Hematopoietic multipotent progenitor cell treated with erythropoietin and hydrocortisone succinate and interleukin-3 and kit ligand, for 15 days (in vitro differentiated cells): ENCODE measurements at places on chromosomes 11 and 22.

DNA sequence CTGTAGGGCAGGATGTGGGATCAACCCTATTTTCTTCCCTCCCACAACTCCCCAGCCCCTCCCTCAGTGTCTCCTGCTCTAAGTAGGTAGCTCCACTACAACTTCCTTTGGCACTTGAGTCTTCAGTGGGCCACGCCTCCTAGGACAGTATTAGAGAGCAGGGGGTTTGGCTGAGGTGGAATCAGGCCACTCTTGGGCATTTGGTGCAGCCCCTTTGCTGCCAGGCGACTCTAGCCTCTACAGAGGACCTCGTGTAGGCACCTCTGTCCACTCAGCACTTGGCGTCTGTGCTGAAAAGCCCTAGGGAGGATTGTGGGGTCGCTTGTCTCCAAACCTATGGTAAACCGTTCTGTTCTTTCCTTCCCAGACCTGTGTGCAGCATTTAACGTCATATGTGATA is 2.7 kb downstream of the FADD start:
- no peak for DNase-seq

DNA sequence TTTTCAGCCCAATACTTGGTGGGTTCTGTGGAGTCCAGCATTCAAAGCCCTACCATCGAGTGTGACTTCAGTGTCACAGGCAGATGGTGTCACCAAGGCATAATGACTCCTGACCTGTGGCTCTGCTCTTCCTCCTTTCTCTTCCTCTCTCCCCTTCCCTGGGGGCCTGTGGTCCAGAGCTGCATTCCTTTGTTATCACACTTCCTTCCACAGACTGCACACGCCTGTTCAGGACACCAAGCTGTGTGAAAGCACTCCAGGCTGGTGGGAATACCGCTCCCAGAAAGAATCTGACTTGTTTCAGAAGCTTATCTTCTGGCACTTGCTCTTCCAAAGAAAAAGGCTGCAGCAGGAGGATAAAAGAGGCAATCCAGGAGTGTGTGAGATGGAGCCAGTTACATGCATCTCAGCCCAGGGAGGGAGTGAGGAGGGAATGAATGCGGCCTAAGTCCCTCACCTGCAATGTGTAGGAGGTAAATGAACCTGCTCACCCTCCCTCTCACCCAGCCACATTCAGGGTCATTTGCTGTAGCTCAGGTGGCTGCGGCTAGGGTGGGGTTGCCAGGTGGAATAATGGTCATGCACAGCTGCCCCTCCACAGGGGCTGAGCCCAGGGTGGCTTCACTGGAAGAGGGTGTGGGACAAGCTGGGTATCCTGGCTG is 79.3 kb downstream of the ADAMTS15 start:
- no peak for DNase-seq

GRCh38 chr22:34608540-34609115 is 457.3 kb upstream of the ISX start:
- DNase-seq, result no peak

GRCh38 chr11:79538775-79539174 is 97.9 kb upstream of the TENM4 start:
- DNase-seq, result no peak

GRCh38 chr11:3155691-3156258 is 9.3 kb downstream of the OSBPL5 start:
- no peak for DNase-seq

GRCh38 chr22:30323246-30323645 is 3.5 kb downstream of the TBC1D10A start:
- DNase-seq, result no peak

- no peak for DNase-seq
These were observed 317.8 kb downstream of the ST3GAL4 start for GRCh38 chr11:126673319-126673718.

DNA sequence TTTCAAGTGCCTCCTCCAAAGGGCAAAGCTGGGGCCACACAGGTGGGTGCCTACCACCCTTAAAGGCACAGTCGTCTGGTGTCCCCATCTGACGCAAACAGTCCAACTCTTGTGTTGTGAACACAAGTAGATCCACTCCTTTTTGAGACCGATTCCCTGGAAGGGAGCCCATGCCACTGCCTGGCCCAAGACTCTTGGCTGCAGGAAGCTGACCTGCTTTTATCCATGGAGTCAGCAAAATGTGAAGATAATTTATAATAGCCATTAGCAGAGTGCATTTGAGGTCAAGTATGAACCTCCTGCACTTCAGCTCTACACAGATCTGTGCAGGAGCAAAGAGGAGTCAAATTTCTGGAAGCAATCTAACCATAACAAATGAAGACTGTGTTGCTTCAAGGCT is 68.5 kb downstream of the ADM start:
- no peak for DNase-seq

DNA sequence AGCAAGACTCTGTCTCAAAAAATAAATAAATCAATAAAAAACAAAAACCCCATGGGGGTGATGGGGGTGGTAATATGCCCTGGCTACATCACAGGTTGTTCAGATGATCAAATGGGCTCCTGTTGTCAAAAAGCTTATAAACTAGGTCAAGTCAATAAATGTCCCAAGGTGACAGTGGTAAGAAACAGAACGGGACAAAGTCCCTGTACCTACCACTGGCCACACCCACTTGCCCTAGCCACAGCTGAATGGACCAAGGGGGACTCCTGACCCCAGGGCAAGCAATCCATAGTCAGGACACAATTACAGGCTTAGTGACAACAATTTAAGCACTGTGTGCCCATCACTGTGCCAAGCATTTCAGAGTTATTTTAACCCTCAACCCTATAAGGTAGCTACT is 6.0 kb downstream of the NAGA start:
- DNase-seq, result no peak

DNA sequence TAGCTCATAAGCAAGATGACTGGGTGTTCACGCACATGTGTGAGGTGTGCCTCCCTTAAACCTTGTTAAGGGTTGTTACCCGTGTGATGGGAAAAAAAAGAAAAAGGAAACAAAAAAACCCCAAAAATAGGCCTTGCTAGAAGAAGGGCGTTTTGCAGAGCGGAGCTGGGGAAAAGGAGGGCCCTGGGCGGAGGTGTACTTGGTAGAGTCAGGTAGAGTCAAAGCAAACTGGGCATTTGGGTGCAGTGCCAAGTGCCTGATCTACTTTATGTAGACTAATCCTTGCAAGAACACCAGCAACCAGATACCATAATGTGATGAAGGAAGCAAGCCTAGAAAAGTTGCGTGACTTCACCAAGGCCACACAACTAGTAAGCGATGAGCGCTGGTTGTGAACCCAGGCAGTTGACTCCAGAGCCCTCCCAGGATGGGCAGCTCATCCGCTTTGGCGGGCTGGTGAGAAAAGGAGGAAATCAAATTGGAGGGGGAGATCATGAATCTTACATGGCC is 1.2 kb upstream of the TIRAP start:
- no peak for DNase-seq

GRCh38 chr11:36569095-36569494 is 1.3 kb downstream of the RAG1 start:
- DNase-seq, result no peak

DNA sequence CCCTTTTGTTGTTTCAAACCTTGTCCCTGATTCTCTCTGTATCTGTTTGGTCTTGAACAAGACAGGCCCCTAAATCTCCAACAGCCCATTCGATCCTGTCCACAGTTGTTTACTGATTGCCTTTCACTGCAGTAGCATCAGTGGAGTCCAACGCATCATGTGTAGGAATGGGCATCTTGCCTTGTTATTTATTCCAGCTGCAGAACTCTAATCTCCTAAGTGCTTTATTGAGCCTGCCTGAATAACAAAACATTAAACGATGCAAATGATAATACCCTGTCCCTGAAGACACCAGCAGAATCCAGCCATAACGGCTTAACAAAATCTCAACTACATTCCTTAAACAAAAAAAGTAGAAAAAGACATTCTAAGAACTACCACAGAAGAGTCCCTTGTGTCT is 50.1 kb downstream of the SLC35F2 start:
- no peak for DNase-seq

DNA sequence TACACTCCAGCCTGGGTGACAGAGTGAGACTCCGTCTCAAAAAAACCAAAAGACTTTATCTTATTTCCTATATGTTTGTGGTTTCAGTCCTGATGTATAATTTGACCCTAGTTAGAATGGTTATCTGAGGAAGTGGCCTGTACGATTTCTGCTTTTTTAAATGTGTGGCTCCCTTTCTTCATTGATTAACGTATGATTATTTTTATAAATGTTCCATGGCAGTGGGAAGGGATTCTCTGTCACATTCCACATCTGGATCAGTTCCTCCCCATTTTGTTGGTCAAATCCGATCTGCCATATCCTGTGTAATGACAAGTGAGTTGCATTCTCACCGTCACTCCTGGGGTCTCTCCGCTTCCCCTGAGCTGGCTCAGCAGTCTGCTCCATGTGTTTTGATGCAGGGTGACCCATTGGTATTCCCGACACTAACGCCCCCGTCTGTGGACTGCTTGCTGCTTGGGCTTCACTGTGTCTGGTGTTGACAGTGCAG is 20.3 kb downstream of the NEAT1 start:
- DNase-seq, result peak; percentile 17

DNA sequence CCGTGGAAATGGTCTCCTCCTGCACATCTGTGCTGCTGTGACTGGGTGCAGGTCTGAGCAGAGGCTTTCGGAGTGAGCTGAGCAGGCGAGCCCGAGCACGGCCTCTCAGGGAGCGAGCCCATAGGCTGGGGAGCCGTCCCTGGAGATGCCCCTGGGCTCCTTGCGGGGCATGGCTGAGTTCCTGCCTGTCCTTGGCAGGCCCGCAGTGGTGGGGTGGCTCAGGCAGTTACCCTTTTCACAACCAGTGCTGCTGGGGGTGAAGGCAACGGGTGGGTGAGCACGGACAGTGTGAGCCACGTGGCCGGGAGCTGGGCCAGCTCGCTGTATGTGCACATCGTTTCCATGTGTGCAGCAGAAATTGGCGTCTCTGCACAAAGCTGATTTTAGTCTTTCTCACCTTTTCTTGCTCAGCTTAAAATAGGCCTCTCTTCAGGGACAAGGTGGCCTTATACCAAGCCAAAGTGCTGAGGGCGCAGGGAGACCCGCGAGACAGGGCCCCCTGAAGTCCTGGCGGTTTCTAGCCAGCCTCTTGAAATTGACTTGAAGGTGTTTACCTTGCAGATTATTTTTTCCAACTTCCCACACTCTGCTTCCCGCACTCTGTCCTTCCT is at the start of gene TP53AIP1:
Gene TP53AIP1, minus strand, starts transcription at position 55 of the 611 bp plus-strand sequence. CDS start 5,053 bp downstream, outside the sequence.
- no peak for DNase-seq

- no peak for DNase-seq
These were observed 37.2 kb downstream of the SLC35F2 start for GRCh38 chr11:107821199-107821927.

GRCh38 chr22:20052309-20053259 is 27.5 kb upstream of the DGCR8 start:
- no peak for DNase-seq

GRCh38 chr22:47192651-47193437 is 430.4 kb downstream of the TBC1D22A start:
- peak; percentile 12 for DNase-seq

DNA sequence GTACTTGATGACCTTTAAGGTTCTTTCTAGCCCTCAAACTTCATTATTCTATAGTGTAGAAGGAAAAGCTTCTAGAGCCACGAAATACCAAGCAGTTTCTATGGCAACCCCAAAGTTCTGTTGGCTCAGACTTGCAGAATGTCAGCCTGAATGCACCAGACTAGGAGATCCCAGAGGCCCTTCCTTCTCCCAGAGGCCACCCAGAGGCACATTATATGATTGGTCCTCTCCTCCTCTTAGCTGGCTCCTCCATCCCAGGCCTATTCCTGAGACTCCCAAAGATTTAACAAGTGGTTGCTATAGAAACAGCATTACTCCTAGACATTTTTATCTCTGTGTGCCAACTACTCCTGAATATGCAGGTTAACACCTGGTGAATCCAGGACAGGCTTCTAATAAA is 69.2 kb upstream of the CCDC90B start:
- DNase-seq, result no peak

DNA sequence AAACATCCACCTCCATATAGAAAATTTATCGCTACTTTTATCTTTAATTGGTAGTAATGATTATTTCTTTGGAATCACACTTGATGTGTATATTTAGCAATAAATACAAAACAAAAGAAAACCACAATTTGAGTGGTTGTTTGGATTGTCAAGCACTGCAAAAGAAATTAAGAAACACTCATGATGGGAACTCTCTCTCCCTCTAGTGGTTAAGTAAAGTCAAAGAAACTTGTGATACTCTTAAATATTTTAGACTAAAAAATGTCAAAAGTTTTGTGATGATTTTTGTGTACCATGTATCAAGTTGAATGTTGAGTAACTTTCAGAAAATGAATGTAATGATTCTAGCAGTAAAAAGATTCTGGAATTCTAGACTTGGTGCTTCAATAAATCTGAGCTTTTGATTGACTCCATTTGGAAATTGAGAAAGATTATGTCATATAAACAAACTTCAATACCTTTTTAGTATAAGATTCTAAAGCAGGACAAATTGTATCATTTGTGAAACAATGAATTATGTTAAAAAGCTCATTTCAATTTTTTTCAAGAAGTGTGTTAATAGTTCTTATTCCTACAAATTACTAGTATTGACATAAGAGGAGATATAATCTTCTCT is 20.8 kb downstream of the MUC15 start:
- no peak for DNase-seq

GRCh38 chr22:44428941-44429830 is 68.8 kb downstream of the RTL6 start:
- no peak for DNase-seq

GRCh38 chr22:34878171-34878570 is 187.8 kb upstream of the ISX start:
- DNase-seq, result no peak

DNA sequence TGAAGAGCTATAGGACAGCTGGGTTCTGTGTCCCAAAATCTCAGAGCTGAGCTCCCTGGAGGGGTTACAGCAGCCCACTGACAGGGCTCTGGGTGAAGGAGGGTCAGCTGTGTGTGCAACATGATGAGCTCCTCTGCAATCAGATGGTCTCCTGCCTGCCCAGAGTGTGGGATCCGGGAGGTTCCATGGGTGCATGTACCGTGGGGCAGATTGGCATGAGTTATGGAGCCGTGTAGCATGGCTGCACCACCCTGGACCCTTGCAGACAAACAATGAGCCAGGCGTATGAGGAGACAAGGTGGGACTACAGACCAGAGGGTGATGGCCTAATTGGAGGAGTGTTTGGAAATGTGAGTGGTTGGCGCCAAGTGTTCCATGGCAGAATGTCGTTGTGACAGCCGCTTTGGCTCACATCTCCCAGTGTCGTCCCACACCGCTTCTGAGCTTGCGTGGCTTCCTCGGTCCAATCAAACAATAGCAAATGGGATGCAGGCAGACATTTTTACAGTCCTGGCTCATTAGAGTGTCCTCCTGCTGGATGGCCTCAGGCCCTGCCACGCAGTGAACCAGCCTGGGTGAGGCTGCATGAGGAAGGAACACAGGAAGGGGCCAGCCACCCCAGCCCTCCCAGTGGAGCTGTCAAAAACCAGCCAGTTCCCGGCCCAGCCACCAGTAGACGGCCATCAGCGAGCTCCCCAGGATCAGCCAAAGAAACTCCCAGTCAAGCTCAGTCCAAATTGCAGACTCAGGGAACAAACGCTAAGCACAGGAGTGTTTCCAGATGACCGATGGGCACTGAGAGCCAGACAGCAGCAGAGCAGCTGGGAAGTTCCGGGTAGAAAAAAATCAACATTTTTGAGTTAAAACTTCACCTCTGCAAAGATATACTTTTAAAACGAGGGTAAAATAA is 1066.9 kb downstream of the BRD1 start:
- no peak for DNase-seq
